ENCODE measurements at places on chromosomes 4 and X.

DNA sequence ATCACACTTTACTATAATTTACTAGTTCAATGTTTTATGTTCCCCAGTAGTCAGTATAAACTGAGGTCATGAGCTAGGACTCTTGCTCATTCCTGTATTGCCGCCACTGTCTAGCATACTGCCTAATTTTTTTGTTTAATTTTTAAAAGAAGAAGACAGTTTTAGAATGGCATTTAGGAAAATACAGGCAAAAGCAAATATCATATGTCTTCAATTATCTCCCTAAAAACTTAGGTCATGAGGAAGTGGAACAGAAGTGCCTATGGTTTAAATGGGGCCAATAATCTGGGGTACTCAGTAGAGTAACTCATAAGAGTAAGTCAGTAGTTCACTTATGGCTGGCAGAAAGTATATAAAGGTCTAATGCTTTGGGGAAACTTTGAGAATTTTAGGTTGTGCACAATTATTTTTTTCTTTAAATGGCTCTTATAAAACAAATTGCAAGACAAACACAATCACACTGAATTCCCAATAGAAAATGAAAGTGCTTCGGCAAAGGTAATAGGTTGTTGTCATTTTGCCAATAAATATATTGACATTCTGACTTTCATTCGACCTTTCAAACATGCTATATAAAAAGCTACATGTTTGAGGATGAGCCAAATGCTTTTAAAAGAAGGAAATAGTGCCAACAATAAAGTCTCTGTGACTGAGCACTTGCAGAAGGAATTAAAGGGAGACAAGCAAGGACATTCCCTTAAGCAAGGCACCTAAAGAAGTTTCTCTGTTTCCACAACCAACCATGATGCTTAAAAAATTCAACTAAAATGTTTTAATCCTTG is 390.1 kb downstream of the PDGFC start:
- no peak for DNase-seq

DNA sequence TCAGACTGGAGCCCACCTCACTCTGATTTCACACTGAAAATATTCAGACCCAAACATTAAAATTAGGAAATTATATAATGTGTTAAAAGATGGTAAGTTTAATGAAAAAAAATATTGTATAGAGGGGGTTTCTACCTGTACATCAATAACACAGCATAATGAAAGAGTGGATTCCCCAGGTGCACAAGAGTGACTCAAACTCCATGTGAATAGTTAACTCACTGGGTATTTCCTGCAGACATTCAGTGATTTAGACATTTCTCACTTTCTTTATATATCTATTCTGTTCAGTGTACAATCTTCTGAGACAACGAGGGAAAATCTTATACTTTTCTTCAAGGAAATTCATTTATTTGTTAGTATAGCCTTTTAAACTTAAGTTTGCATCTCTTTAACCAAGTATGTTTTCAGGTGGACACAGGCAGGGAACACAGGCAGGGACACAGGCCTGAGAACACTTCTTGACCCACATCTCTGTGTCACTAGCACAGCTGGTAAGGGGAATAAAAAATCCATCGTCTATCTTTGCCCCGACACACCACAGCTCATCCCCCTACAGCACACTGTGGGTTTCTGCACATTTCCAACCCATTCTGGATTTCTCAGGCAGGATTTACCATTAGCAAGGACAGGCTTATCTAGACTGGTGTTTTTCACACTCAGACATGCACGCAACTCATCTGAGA is 525.5 kb upstream of the BOD1L1 start:
- DNase-seq = no peak

GRCh38 chr4:145734576-145735346 is 54.8 kb downstream of the C4orf51 start:
- no peak for DNase-seq

GRCh38 chr4:3729882-3730226 is 36.3 kb upstream of the ADRA2C start:
- DNase-seq = no peak

DNA sequence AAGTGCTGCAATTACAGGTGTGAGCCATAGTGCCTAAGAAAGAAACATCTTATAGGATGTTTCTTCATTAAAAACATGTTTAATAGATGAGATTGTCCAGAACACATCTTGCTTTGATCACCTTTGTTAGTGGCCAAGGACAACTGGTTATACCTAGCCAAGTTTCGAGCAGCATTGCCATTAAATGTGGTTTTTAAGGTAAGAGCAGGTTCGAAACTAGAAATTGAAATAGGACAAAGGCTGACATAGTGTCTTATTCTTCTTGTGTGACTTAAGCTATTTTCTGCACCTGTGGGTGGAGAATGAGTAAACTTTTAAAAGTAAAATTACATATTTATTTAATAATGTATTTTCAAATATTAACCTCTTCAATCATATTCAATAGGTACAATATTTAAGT is 59.0 kb downstream of the RBPJ start:
- no peak for DNase-seq

DNA sequence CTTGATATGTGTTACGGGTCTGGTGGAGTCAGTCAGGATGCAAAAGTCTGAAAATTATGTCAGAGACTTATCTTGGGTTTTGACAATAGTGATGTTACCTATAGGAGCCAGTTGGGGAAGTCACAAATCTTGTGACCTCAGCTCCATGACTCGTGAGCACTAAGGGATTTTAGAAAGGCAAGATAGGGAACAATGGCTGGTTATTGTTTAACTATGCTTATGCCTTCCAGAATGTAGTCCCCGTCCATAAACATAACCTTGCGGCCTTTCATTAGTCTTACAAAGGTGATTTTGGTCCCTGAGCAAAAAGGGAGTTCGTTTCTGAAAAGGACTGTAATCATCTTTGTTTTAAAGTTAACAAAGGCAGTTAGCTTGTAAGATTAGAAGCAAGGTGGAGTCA is 23.9 kb upstream of the GATB start:
- no peak for DNase-seq

- DNase-seq = no peak
Observed at GRCh38 chr4:34250562-34250961, 1993.8 kb downstream of the ARAP2 start.

DNA sequence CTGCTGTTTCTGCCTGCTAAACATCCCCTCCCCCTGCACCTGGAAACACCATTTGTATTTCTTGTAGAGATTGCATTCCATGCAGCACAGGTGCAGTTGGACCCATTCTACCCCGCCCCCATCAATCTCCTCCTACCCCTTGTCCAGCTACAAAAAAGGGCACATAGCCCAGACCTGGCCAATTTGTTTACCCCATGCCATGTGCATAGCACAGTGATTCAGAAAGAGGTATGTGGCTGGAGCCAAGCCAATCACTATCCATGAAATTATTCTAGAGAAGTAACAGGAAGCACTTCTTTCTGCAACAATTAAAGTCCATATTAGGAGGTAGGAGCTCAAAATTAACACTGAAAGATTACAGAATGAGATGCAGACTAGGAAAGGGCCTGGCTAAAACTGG is 20.2 kb upstream of the TMEM184C start:
- DNase-seq = no peak

- no peak for DNase-seq
Observed at GRCh38 chr4:152929888-152930287, 6.2 kb upstream of the FHDC1 start.

- DNase-seq = no peak
Observed at GRCh38 chrX:8140986-8141744, 29.9 kb downstream of the VCX2 start.

DNA sequence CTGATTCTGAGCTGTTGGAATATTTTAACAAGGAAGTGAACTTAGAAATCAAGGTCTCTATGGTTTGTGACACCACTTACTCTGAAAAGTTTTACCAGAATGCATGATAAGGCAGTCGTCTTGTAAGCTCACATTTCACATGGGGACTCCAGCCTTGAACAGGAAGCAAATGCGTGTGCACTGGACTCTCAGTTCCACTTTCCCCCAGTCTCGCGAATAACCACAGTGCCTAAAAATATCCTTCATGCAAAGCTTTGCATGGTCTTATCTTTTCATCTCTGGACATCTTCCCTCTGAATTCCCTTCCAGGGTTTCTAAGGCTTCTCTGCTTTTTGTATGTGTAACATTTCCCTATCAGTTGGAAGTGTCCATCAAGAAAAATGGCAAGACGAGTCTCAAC is 581.8 kb downstream of the NLGN4X start:
- DNase-seq = no peak

GRCh38 chr4:163875327-163875726 is 380.8 kb downstream of the TMA16 start:
- DNase-seq = no peak

DNA sequence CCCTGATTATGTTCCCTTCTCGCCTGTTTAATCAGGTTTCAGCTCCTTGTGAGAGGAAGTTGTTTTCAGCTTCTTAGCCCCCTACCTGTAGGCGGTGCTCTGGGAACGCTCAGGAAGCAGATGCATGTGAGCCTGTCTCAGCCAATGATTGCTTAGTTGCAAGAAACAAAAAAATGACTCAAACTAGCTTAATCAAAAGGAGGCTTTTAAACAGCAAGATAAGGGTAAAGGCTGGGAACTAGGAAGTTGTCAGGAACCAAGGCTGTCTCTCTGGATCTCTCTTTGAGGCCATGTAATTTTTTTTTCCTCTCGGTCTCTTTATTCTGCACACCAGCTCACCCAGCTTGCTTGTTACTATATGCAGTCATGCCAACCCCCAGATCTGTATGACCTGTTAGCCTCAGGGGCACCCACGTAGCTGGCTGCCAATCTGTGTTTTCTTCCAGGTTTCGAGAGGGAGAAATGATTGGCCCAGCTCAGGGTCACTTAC is 109.1 kb downstream of the PTTG2 start:
- peak; percentile 82 for DNase-seq

DNA sequence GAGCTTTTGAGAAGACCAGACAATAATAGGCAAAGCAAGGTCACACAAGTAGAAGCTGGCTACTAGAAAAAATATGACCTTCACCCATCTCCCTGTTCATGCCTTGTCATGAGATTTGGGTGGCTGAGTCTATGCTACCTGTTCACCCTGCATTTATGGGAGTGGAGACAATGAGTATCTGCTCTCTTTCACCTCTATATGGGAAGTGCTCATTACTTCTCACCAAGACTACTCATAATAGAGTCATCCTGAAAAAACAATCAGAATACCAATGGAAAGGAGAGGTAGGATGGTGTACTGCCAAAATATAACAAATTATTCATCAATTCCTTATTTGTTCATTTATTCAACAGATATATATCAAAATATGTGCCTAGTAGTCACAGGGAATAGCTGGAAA is 921.8 kb upstream of the INTU start:
- no peak for DNase-seq

DNA sequence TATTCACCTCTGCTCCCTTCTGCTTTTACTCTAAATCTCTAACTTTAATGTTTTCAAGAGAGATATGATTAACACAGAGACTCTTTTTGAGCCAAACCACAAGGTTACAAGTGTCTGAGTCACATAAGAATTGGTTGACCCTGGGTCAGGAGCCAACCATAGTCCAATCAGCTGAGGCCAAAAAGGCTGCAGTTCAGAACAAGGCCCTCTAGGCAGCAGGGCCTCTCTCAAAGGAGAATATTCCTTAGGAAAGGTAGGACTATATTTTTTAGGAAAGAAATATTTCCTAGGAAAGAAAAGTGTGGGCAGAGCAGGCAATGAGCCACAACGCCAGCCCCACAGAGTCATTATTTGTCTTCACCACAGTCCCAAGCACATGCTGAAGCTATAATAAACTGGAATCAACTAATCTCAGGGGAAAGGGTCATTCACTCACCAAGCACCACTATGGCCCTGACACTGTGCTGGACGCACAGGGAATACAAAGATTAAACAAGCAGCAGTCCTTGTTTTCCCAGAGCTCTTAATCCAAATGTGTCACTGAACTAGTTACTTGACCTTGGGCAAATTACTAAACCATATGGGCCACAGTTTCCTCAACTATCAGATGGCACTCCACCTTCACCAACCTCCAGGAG is 2.2 kb downstream of the ATP8A1 start:
- DNase-seq = peak; percentile 64

- no peak for DNase-seq
Observed at GRCh38 chr4:116005806-116006088, 892.3 kb upstream of the NDST4 start.

DNA sequence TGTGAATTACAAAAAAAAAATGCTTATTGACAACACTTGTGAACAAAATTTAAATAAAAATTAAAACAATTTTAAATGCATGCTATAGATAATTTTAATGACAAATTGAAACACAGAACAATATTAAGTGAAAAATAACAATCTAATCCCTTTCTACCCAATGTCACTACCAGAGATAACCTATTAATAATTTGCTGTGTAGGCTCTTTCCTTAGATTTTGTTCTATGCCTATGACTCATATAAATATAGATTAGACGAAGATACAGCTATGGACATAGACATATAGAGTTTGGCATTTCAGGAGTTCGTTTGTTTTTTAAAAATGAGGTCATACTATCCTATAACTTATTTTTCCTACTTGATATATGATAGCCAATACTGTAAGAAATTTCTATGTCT is 18.1 kb downstream of the PLAC8 start:
- no peak for DNase-seq

DNA sequence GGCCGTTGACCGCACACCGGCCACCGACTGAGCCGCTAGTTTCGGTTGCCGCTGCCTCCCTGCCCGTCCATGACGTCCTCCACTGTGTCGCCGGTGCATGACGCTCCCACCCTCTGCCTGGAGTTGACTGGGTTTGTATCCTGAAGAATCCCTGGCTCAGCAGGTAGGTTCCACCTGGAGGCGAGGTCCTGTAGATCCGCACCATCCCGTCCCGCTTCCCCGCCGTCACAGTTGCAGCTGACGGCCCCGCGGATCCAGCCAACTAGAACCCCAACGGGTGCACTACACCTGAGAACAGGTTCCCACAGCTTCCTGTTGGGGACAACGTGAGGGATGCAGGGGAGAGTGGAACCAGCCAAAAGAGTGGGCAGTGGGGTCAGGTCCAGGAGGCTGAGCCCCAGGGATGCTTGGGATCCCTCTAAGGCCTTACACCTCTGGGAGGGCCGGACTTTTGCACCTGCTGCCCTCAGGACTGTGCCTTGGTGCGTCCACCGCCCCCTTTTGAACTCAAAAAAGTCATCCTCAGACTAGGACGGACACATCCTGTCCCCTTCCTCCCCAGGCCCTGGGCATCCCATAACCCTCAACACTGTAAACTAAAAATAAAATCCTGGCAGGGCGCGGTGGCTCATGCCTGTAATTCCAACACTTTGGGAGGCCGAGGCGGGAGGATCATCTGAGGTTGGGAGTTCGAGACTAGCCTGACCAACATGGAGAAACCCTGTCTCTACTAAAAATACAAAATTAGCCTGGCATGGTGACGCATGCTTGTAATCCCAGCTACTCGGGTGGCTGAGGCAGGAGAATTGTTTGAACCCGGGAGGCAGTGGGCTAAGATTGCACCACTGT is 1.1 kb upstream of the SLBP start:
- DNase-seq = no peak

DNA sequence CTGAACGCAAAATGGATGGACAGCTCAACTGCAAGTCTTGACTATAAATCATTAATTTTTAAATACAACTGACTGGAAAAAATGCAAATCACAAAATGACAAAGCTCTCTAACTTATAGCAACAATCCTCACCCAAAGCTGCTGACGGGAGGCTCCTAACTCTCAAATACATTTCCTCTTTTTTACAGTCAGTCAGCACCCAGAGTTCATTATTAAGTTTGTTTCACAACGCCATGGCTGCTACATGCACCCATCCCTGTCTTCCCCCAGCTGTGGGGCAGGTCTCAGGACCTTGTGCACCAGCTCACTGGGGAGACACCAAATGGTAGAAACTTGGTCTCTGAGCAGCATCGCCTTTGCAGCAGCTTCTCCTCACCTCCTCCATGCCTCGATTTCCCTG is 97.6 kb downstream of the SLC34A2 start:
- DNase-seq = no peak

Data from activated CD4-positive, alpha-beta T cell treated with anti-CD3 and anti-CD28 coated beads, Interleukin-2, amount 10 ng/mL, durations not matched to agents 24 days and 14 days (primary cell).